ENCODE measurements at places on chromosomes 5 and 9.

DNA sequence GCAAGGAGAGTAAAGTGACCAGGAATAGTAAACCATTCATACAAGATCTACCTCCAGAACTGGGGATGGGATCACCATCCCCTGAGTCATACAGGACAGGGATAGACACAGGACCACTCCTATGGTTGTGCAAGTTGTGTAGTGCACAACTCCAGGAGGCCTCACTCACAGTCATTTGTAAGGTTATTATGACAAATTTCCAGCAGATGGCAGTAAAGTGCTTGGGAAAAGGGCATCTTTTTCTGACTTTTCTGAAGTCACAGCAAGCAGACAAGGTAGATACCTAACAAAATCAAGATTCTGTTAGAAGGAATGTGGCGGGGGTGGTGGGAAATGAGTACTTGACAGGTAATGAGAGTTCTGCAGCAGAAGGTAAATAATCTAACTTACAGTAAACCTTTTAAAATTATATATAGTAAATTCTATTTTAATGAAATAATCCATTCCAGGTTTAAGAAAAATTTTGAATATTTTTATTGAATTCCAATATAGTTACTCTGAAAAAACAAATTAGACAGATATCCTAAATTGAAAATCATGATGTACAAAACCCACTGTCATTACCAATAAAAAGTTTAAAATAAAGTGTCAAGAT is 16.7 kb upstream of the KIF27 start:
- peak; percentile 48 for DNase-seq

GRCh38 chr5:36056422-36056821 is 10.3 kb downstream of the UGT3A2 start:
- no peak for DNase-seq

DNA sequence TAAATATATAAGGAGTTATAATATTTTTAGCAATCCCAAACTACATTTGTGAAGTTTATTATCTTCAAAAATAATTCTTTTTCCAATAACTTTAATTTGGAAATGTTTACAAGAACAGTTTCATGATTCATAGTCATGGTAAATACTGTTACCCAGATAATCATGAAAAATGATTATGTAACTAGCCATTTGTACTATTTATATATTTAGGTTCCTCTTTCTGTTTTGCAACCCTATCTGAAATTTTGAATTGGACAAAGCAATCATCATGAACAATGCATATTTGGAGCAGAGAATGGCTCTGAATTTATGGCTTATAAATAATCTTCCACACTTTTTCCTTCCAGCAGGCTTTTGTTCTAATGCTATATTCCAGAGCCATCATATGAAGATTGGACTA is 499.7 kb downstream of the SLCO4C1 start:
- no peak for DNase-seq

GRCh38 chr5:143304836-143305475 is 98.5 kb downstream of the NR3C1 start:
- DNase-seq, result no peak

DNA sequence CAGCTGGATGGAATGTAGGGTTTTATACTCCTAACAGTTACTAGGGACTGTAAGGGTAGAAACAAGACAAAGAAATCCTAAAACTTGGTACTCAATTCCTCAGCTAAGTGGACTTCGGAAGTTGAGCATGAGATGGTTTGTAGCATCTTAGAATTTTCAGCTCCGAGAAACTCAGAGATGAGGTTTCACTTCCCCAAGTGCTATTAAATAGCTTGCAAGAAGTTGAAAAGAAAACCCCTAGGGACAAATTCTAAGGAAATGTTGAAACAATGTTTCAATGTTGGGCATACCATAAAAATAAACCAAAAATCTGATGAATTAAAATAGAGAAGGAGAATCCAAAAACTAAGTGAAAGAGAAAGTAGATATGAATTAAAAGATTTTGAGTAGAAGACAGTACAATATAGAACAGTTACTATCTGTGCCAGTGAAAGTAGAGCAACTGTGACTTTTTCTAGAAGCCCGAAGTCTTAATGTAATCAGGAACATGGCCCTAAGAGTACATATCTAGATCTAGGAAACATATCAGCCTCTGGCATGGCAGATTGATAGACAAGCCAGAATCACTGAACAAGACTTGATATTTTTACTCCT is 308.6 kb upstream of the RGMB start:
- DNase-seq, result no peak
